PC-9 (cell line): ENCODE measurements at places on chromosomes 16 and 17. TPM values are rescaled to one million over a fixed set of nuclear protein-coding genes. Genes with fewer than 3 reads are reported as not detected.

DNA sequence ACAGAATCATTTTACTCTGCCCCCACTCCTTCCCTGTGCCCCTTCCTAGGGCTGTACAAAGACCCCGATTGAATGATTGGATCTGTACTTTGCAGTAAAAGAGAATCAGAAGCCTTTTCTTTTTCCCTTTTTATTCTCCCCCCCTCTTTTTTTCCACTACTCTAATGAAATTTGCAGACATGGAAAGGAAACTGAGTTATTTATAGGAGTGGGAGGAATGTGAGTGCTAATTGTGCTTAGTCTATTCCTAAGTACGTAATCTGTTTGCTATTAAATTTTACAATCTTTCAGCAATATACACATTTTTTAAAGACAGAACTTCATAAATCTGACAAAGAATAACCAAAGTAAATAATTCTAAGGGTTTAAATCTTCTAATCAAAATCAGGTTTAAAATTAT is 314.3 kb downstream of the MAP2K6 start:
- DNase-seq: no peak

DNA sequence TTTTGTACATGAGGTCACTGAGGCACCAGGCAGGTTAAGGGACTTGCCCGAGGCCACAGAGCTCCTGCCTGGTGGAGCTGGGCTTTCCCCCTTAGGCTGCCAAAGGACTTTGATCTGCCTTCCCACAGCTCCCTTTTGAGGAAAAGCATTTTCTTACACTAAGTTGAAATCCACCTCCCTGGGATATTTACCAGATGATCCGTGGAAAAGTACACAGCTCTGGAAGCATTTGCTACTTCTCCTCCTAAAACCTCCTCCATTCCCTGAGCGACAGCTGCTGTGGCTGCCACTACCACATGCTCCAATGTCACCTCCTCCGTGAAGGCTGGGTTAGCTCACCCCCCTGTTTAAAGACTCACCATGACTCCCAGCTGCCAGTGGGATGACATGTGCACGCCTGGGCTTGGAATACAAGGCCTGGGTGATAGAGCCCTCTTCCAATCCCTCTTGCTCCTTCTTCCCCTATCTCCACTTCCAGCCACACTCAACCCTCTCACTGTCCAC is 1.2 kb upstream of the MPRIP start:
- DNase-seq: no peak

DNA sequence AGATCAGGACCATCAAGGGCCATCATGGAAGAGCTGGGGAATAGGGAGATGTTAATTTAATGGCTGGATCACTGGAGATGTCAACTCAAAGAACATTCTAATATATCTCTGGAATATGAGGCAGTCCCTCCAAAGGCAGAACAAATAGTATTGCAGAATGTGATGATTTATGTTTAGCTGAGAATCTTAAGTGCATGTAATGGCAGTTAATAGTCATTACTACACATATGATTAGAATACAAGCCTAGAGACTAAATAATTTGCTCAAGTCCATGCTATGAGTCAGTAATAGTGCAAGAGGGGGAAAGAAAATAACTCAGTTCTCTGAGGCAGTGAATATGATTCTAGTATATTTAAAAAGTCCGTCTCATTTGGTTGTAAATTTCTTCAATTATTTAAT is 32.3 kb downstream of the SNTB2 start:
- DNase-seq: no peak

Gene TAT
- total RNA-seq: 0.13 and 0.50 TPM in 2 replicates

DNA sequence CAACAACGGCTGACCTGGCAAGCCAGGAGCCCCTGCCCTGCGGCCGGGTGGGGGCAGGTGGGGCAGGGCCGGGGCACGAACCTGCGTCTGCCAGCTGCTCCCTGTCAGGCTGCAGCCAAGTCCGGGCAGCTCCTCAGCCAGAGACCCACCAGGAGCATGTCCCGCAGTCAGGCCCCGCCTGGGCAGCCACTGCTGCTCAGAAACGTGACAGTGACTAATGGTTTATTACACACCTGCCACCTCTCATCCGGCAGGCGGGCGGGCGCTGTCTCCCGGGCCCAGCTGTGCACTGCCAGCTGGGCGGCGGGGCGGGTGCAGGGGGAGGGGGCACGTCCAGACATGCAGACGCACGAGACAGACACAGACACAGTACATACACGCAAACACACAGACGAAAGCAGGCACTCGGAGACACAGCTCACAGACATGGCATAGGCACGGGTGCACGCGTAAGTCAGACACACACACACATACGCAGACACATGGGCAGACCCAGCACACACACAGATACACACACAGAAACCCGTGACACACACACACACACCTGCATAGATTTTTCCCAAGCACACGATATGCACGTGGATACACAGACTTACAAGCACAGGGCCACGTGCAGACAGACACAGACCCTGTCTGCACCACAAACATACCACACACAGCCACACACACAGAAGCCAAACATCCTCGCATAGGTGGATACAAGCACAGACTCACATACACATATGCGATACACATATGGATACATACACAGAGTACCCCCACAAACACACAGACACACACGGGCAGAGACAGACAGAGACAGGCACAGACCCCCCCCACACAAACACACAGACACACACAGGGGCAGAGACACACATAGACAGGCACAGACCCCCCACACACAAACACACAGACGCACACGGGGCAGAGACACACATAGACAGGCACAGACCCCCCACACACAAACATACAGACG is 248.3 kb upstream of the CIBAR2 start:
- no peak for DNase-seq

Gene STX1B
- total RNA-seq: 3.9 and 5.6 TPM in 2 replicates
